Neural crest cell (in vitro differentiated cells): ENCODE measurements at places on chromosomes 1 and 21.
A peak's percentile ranks its signal among the peaks of the same experiment; 100 is the strongest.

GRCh38 chr1:154798645-154799044 lies 71.4 kb downstream of the KCNN3 start:
- DNase-seq = no peak

DNA sequence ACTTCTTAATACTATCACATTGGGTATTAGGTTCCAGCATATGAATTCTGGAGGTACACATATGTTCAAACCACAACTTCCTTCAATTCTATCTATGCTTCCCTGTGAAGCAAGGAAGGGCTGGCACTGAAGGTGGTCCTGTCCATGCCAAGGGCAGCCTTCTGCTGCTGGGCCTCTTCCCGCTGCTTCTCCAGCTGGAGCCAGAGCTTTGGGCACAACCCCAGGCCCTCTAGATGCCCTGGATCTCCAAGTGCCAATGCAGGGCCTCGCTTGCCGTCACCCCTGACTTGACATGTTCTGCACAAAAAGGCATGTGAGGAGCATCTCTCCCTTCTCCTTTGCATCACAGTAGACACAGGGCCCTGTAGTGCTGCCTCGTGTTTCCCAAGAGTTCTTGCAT lies 62.6 kb downstream of the STYXL2 start:
- no peak for DNase-seq

GRCh38 chr1:85454214-85454613 lies 10.7 kb downstream of the DDAH1 start:
- DNase-seq = no peak

GRCh38 chr1:156464335-156464734 lies 36.2 kb downstream of the MEF2D start:
- no peak for DNase-seq

DNA sequence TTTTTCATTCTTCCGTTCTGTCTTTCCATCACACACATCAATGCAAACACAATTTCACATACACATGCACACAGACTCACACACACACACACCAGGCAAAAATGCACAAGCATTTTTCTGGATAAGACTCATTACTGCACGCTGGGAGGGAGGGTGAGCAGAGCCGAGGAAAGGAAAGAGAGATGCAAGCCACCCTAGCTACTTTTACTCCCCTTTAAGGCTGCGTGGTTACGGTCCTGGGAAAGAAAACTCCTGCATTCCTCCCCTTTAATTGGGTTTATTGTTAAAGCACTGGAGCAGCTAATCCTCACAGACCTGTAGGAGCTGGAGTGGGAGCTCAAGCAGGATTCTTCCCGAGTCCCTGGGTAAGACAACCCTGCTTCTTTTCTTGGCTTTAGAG lies at the start of gene CAMK1G:
TSS of gene CAMK1G (plus strand) at position 307 of the 400 bp plus-strand sequence. CDS start 11,270 bp downstream, outside the sequence.
- peak; percentile 38 for DNase-seq
